Spleen (tissue), 13 donors: ENCODE measurements at places on chromosomes 5 and 9. TPM values are rescaled to one million over a fixed set of nuclear protein-coding genes. Genes with fewer than 3 reads are reported as not detected.

DNA sequence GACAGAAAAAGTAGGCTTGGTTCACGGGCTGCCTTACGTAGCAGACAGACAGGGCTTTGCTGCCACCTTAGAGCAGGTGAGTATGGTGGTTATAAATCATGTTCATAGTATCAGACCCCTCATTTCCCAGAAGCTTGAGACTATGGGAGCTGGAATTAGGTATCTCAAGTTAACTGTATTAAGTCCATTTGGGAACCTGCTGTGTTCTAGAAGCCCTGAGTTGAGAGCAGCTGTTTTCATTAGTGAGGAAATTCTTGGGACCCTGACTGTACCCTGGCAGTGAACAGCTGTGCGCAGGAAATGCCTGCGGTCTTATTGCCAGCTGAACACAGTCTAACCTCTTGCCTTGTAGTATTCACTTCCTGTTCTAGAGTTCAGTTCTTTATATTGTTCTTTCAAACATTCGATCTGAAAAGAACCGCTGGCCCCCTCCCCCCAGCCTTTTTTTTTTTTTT, 29.8 kb downstream of the UGCG start:
- DNase-seq = peak; percentile 92
- H3K27ac ChIP-seq = peak overlapping the region; percentile 83
- H3K4me3 ChIP-seq = no peak overlapping the region
- peaks cover 87% of the 10 kb centered on the region for H3K36me3 ChIP-seq

- no peaks in the 10 kb centered on the region for H3K27me3 ChIP-seq
- no peak for DNase-seq
- no peak overlapping the region for H3K4me3 ChIP-seq
- no peaks in the 10 kb centered on the region for H3K36me3 ChIP-seq
- no peak overlapping the region for H3K27ac ChIP-seq
These were observed 844.8 kb downstream of the CDH9 start for GRCh38 chr5:26193626-26194025.

- DNase-seq = no peak
- H3K27ac ChIP-seq = peak overlapping the region; percentile 86
These were observed 784 bp upstream of the MSANTD3 start for GRCh38 chr9:100426189-100426529.

DNA sequence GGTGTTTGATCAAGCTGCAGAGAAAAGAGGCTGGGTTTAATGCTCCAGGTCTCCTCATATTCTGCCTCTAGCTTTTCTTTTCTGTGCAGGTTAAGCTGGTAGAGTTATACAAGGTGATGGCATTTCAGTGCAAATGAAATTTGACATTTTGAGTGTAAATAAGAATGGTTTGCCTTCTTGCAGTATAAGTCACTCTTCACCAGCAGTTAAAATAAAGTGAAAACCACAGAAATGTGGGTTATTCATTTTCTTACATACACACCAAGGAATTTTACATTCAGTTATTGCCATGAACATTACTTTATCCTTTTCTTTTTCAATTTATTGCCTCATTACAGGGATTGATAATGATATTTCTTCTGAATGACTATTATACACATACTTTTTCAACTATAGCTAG, 337.5 kb upstream of the PCSK5 start:
- H3K4me1 ChIP-seq = no peaks in the 10 kb centered on the region
- no peaks in the 10 kb centered on the region for H3K27me3 ChIP-seq
- no peaks in the 10 kb centered on the region for H3K36me3 ChIP-seq
- no peak overlapping the region for H3K4me3 ChIP-seq
- no peak for DNase-seq

GRCh38 chr5:15852949-15853348, 326.6 kb downstream of the MARCHF11 start:
- no peak for DNase-seq
- H3K36me3 ChIP-seq = no peaks in the 10 kb centered on the region
- H3K4me1 ChIP-seq = no peaks in the 10 kb centered on the region
- H3K27ac ChIP-seq = no peak overlapping the region

- DNase-seq = no peak
- no peaks in the 10 kb centered on the region for H3K4me1 ChIP-seq
- peaks cover 29% of the 10 kb centered on the region for H3K27me3 ChIP-seq
- H3K36me3 ChIP-seq = no peaks in the 10 kb centered on the region
These were observed 36.9 kb upstream of the CXCL14 start for GRCh38 chr5:135615581-135616260.

GRCh38 chr9:121797081-121797480, 145.6 kb downstream of the DAB2IP start:
- H3K27ac ChIP-seq = no peak overlapping the region
- peak; percentile 20 for DNase-seq
- H3K27me3 ChIP-seq = no peaks in the 10 kb centered on the region
- H3K4me3 ChIP-seq = no peak overlapping the region

DNA sequence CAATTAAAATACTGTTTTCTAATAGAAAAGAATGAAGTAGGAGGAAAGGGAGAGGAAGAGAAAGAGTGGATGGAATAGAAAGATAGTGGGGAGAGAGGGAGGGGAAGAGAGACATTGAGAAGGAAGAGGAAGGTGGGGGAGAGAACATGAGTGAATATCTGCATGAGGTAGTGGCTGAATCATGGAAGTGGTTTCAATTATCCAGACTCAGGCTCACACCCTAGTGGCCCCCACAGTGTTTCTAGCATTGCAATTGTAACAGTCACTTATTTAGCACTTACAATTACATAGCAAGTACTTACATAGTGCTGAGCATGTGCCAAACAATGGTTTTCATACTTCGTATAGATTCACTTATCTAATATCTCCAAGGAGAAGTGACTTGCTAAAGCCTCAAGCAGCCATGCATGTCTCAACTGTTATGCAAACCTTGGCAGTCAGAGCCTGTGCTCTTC, 72.7 kb downstream of the CAST start:
- H3K4me3 ChIP-seq = no peak overlapping the region
- no peak for DNase-seq
- H3K4me1 ChIP-seq = no peaks in the 10 kb centered on the region
- H3K36me3 ChIP-seq = peaks cover 54% of the 10 kb centered on the region

GRCh38 chr9:104725014-104725413, 22.5 kb upstream of the NIPSNAP3A start:
- no peak overlapping the region for H3K4me3 ChIP-seq
- H3K36me3 ChIP-seq = no peaks in the 10 kb centered on the region
- H3K27me3 ChIP-seq = no peaks in the 10 kb centered on the region
- no peak for DNase-seq
- H3K27ac ChIP-seq = no peak overlapping the region

- H3K27me3 ChIP-seq = no peaks in the 10 kb centered on the region
- H3K4me3 ChIP-seq = no peak overlapping the region
- H3K4me1 ChIP-seq = no peaks in the 10 kb centered on the region
- H3K27ac ChIP-seq = no peak overlapping the region
- no peak for DNase-seq
These were observed 23.2 kb downstream of the LEAP2 start for GRCh38 chr5:132896685-132897084.

NTNG2 gene
- 13.7 TPM for total RNA-seq

SKP1 gene
- 173 TPM for total RNA-seq

LCN6 gene
- total RNA-seq = 6.1 TPM

CNTLN gene
- total RNA-seq = 14.7 TPM
